Endothelial cell of umbilical vein (primary cell): ENCODE measurements at places on chromosomes 3 and 15. TPM values are rescaled to one million over a fixed set of nuclear protein-coding genes. Genes with fewer than 3 reads are reported as not detected.

Gene SEC62
- total RNA-seq = 77.8 and 90.8 TPM in 2 replicates

Gene CNTN3
- not detected in 2 replicates for total RNA-seq

DNA sequence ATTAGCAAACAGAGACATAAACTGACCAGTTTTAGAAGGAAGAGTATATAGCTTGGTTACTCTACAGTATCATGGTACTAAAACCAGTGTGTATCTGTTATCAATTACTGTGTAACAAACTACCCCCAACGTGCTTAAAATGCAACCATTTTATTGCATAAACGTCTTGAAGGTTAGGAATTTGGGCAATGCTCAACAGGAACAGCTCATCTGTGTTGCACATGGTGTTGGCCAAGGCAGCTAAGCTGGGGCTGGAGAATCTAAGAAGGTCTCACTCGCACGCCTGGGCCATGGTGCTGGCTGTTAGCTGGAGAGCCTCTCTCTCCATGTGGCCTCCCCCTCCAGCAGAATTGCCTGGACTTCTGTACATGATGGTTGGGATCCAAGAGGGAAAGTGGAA, 81.2 kb upstream of the THBS1 start:
- no peak for DNase-seq

Gene SUCNR1
- total RNA-seq = not detected in 2 replicates
